ENCODE measurements at places on chromosomes 7 and 10.

GRCh38 chr7:129466796-129467195 lies 32.6 kb downstream of the STRIP2 start:
- H3K27ac ChIP-seq = no peak overlapping the region
- H3K36me3 ChIP-seq = peaks cover 23% of the 10 kb centered on the region
- no peak overlapping the region for H3K4me3 ChIP-seq

DNA sequence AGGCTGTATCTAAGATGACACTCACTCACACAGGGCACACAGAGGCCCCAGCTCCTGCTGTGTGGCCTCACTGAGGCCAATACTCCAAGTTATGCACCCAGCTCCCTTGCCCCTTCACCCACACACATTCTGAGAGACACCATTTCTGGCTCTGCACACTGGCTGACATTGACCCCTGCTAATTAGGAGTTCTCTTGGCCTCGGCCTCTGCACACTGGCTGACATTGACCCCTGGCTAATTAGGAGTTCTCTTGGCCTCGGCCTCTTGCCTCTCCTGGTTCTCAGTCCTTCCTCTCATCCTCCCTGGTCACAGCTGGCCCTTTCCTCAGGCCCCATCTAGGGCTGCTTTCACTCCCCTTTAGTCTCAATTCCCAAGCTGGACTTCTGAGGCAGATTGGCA lies 97.3 kb downstream of the GRID1 start:
- no peaks in the 10 kb centered on the region for H3K27me3 ChIP-seq
- H3K4me3 ChIP-seq = no peak overlapping the region
- DNase-seq = peak; percentile 11

DNA sequence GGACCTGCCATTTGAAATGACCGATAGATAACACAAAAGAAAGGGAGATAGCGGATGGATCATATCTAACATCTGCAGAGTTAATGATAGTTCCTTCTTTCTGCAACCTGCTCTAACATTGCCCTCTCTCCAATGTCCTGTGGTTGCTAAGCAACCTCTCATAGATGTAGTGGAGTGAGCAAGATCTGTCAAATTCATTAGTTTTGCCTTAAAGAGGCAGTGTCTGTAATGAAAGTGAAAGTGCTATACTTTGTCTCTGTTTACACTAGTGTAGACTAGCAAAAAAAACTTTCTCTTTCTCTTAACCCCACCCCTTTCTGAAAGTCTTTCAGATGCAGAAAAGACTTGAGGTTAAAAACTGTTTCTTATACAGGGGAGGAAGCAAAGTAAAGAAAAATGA lies 1196.9 kb downstream of the SORCS3 start:
- no peak for DNase-seq
- peaks cover 3% of the 10 kb centered on the region for H3K4me1 ChIP-seq
- no peaks in the 10 kb centered on the region for H3K36me3 ChIP-seq
- peak overlapping the region; percentile 18 for H3K4me3 ChIP-seq

DNA sequence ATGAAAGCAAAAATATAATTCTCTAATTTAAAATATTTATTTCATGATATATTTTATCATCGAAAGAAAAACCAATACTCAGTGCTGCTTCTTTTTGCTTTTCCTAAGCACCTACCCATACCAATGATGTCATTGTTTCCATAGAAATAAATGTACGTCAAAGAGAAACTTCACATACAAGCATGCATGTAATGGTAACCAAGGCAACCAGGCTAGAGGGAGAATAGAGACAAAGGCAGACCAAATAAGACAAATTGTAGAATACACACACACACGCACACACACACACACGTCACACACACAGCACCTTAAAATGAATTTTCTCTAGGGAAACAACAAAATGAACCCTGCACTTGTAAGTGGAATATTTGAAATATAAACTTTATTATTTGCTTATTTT lies 75.5 kb downstream of the MACC1 start:
- no peak overlapping the region for H3K27ac ChIP-seq
- H3K4me1 ChIP-seq = no peaks in the 10 kb centered on the region
- DNase-seq = no peak
- no peaks in the 10 kb centered on the region for H3K36me3 ChIP-seq
- no peaks in the 10 kb centered on the region for H3K27me3 ChIP-seq
- no peak overlapping the region for H3K4me3 ChIP-seq

- no peaks in the 10 kb centered on the region for H3K4me1 ChIP-seq
- H3K27me3 ChIP-seq = no peaks in the 10 kb centered on the region
- H3K4me3 ChIP-seq = no peak overlapping the region
- no peak overlapping the region for H3K27ac ChIP-seq
Observed at GRCh38 chr10:18528292-18528691, 123.1 kb downstream of the NSUN6 start.

DNA sequence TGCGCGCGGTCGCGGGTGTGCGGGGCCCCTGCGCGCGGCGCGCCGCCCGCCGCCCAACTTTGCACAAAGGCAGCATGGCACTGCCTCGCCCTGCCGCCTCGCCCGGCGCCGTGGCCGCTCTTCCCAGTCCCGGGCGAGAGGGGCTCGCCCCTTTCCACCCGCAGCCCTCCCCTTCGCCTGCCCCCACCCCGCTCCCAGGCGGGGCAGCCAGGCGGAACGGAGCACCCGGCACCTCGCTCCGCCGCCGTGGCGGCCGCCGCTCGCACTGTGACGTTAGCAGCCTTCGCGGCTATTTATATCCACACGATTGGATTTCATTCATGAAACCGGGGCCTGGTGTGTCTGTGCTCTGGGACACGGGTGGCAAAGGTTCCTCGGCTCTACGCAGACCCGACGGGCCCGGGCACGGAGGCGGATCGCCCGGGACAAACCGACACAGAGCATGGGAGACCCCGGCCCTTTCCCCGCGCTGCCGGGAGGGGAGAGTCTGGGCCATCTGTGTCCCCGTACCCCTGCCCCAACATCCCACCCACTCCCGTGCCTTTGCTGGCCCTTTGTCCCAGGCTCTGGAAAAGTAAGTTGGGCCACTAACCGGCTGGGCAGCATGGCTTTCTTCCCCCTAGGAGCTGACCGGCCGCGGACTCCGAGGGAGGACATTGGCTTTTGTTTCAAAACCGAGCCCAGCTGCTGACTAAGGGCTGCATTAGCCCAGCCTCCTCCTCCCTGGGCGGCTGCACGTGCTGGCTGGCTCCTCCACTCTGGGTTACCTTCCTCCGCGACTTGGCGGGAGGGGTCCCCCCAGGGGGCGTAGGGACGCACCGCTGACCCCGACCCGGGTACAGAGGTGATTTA lies at the start of gene RHOBTB1:
TSS of gene RHOBTB1 (minus strand) at position 128 of the 852 bp plus-strand sequence. CDS start 32,643 bp downstream, outside the sequence.
- peaks cover 3% of the 10 kb centered on the region for H3K4me1 ChIP-seq
- no peaks in the 10 kb centered on the region for H3K27me3 ChIP-seq
- peak; percentile 54 for DNase-seq
- peak within 1 kb of the TSS; percentile 53 for H3K27ac ChIP-seq

GRCh38 chr10:14712991-14713424 lies 61.7 kb downstream of the FAM107B start:
- H3K27me3 ChIP-seq = no peaks in the 10 kb centered on the region
- no peaks in the 10 kb centered on the region for H3K4me1 ChIP-seq

DNA sequence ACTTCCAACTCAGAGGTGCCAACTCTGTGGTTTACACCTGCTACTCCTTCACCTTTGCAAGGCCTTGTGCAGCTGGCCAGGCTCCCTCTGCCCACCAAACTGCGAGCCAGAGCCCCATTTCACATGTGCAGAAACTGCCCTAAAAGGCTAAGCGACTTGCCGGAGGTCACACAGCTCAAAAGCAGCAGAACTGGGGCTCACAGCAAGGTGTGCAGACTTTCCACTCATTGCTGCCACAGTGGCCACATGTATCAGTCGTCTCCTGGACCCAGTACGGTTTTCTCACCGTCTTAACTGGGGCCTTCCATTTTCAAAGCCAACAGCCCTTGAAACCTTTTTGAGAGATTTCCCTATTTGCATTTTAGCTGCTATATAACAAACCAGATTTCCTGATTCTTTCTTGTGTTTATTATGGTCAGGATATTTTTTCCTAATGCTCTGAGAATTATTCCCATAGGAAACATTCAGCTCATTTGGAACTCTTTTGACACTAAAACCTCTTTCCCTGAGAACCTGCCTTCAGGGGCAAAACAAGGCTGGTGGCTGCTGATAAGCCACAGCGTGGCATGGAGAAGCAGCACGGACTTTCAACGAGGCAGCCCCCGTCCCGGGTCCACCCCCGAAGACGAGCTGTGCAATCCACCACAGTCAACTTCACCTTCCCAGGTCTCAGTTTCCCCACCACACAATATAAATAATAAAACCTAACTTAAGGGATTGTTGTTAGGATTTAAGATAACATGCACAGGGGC lies 29.9 kb downstream of the SORBS1 start:
- no peak overlapping the region for H3K27ac ChIP-seq
- DNase-seq = no peak
- no peaks in the 10 kb centered on the region for H3K36me3 ChIP-seq

GRCh38 chr10:3624367-3624766 lies 160.6 kb downstream of the KLF6 start:
- no peaks in the 10 kb centered on the region for H3K27me3 ChIP-seq
- no peak overlapping the region for H3K4me3 ChIP-seq
- H3K36me3 ChIP-seq = no peaks in the 10 kb centered on the region
- no peak for DNase-seq
- no peak overlapping the region for H3K27ac ChIP-seq

GRCh38 chr7:137371616-137372015 lies 28.1 kb upstream of the PTN start:
- H3K4me1 ChIP-seq = no peaks in the 10 kb centered on the region
- no peaks in the 10 kb centered on the region for H3K36me3 ChIP-seq
- no peaks in the 10 kb centered on the region for H3K27me3 ChIP-seq
- no peak overlapping the region for H3K4me3 ChIP-seq

- no peaks in the 10 kb centered on the region for H3K27me3 ChIP-seq
- H3K4me1 ChIP-seq = no peaks in the 10 kb centered on the region
- no peak overlapping the region for H3K4me3 ChIP-seq
- DNase-seq = no peak
- no peak overlapping the region for H3K27ac ChIP-seq
Observed at GRCh38 chr10:3056280-3057037, 10.9 kb upstream of the PFKP start.

- DNase-seq = no peak
- no peaks in the 10 kb centered on the region for H3K4me1 ChIP-seq
- no peak overlapping the region for H3K27ac ChIP-seq
Observed at GRCh38 chr10:27747096-27747451, 1.5 kb upstream of the MKX start.

Measured in RWPE2 (cell line).